ELF-1 (cell line): ENCODE measurements at places on chromosomes 4 and X.

DNA sequence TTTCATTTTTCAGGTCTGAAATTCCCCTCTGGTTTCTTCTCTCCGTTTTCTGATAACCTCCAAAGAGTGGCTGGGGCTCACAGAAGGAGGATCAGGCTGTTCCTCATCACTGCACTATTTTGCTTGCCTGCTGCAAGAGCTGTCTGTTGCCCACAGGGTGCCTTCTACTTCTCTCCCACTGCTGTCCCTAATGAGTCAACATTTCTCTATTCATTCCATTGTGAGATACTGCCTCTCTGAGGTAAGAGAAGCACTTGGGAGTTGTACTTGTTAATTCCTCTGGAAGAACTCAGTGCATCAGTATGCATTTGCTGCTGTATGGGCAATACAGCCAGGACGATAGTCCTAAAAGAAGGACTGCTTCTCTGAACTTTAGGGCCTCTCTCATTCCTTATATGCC, 34.8 kb downstream of the CT47B1 start:
- DNase-seq: no peak

GRCh38 chr4:85318415-85318814, 156.5 kb upstream of the ARHGAP24 start:
- no peak for DNase-seq

- peak; percentile 0 for DNase-seq
These were observed 136.5 kb downstream of the PJA1 start for GRCh38 chrX:69028761-69029120.

DNA sequence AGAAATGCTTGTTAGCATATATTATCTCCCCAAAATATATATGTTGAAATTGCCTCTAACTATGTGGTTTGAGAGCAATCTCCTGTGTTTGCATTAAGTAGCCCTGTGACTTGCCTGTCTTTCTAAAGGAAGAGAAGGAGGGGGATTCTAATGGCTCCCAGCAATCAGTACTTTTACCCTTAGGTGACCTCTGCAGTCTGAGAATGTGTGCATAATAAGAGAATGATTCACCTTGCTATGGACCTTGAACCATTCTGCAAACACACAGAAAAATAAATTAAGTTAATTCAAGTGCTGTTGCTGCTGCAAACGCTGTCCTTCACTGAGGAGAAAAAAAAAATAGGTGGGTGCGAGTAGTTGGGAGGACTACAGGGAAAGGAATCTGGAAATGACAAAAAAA, 322.2 kb downstream of the IQCM start:
- DNase-seq: no peak
